ENCODE measurements at places on chromosomes 4 and X.
A peak's percentile ranks its signal among the peaks of the same experiment; 100 is the strongest.

DNA sequence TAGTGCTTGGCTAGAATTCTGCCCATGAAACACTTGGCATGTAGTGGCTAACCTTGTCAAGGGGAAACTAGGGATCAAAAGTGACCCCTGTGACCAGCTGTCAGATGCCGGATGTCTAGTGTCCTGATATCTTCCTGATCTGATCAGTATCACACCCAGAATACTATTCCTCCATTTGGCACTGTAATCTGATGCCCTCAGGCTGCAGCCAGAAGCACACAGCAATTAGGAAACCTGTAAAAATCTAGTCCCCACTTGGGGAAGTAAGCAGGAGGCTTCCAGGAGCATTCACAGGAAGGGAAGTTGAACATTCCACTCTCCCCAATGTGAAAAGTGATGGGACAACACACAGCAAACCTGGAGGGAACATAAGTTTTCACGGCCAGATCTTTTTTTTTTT is 125.1 kb downstream of the HS6ST2 start:
- no peak for DNase-seq

DNA sequence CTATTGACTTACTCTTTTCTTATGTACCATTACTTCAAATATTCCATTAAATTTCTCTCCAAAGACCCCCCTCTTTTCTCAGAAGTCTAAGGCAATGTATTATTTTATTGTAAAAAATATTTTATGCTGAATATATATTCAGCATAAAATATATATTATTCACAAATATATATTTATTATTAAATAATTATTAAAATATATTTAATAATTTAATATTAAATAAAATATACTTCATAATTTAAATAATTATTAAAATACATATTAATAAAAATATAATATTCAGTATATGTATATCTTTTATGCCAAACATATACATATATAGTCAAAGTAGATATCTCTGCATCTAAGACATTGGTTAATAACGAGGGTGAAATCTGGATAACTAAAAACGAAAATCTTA is 418.4 kb downstream of the GASK1B start:
- no peak for DNase-seq

- no peak for DNase-seq
These were observed 122.4 kb upstream of the NAP1L5 start for GRCh38 chr4:88819818-88820697.

DNA sequence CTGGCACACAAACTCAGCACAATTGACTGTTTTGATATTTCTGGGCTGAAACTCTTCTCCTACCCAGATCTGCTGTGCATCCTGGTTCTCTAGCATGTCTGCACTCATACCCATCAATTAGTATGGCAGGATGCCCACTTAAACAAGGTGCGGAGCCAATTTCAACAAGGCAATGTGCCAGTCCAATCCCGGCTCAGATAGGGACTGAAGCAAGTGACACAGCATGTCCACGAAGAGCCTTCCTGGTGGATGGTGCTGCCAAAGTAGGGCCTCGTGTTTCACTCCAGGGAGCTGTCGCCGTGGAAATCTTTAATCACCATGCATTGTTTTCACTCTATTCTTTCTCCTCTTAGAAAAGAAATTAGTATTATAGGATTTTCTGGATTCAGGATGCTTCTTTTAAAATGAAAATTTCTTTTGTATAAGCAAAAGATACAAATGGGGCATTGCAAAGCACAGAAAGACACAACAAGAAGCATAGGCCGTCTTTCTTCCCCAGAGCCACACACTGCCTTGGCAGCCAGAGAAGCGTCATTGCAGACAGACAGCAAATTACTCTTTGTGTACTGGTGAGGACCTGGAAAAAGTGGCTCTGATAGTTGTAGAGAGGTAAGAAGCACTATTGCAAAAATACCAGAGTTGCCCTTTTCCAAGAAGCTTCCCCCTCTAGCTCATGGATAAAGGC is 40.6 kb upstream of the LSM6 start:
- peak; percentile 75 for DNase-seq

- no peak for DNase-seq
These were observed 113.7 kb downstream of the SHROOM3 start for GRCh38 chr4:76548704-76549103.

DNA sequence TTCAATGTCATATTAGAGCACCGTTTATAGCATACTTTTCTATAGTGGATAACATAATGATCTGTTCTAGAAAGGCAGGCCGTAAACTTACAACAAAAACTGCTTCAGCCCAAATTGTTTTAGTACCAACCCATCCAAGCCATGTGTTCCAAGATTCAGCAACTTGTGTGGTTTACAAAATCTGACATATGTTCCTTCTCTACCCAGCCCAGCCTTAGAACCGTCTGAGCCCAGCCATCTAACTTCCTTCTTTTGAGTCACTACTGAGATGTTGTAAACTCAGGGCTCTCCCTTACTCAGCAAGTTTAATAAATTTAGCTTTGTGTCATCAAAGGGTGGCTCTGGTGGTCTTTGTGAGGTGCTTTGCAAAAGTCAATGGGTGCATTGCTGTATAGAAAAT is 32.4 kb upstream of the REPS2 start:
- no peak for DNase-seq

DNA sequence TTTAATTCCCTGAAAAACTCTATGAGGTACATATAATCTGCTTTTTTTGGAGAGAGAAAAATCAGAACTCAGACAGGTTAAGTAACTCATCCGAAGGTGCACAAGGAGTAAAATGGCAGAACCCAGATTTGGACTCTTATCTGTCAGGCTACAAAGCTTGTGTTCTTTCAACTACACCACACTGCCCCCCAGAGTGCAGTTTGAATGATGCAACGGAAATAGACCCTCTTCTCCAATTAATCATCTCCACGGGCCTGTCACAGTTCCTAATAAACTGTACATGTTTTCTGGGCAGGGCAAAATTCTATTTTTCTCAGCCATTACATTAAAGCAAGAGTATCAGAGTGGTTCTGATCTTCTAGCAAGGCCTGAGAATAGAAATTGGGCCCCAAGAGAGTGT is 35.3 kb upstream of the DCX start:
- peak; percentile 9 for DNase-seq

DNA sequence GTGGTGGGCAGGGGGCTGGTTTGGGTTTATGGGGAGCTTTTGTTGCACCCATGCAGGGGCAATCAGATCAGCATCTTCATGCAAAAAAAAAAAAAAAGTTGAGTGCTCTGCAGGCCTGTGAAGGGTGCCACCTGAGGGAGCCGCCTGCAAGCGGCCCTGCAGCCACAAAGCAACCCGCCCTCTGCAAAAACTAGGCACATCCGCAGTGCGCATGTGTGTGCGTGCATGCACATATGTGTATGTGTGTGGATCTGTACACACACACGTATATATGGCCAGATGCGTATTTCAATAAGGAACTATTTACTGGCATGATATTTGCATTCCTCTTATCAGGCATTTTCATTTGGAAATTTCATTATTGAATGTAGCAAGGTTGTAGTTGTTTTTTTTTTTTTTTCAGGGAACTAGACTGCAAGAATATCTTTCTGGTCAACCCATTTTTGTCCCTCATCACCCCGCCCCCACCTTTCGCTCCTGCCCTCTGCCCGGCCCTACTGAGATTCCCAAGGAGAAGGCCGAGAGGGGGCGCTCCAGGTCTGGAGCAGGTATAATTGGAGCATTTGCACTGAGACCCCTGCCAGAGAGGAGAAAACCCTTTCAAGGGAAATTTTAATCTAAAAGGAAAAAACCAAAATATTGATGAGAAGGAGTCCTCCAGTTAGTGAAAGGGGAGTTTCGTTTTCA is 18.1 kb downstream of the CCNQ start:
- DNase-seq, result no peak

GRCh38 chrX:127571834-127572233 is 480.4 kb downstream of the ACTRT1 start:
- no peak for DNase-seq

DNA sequence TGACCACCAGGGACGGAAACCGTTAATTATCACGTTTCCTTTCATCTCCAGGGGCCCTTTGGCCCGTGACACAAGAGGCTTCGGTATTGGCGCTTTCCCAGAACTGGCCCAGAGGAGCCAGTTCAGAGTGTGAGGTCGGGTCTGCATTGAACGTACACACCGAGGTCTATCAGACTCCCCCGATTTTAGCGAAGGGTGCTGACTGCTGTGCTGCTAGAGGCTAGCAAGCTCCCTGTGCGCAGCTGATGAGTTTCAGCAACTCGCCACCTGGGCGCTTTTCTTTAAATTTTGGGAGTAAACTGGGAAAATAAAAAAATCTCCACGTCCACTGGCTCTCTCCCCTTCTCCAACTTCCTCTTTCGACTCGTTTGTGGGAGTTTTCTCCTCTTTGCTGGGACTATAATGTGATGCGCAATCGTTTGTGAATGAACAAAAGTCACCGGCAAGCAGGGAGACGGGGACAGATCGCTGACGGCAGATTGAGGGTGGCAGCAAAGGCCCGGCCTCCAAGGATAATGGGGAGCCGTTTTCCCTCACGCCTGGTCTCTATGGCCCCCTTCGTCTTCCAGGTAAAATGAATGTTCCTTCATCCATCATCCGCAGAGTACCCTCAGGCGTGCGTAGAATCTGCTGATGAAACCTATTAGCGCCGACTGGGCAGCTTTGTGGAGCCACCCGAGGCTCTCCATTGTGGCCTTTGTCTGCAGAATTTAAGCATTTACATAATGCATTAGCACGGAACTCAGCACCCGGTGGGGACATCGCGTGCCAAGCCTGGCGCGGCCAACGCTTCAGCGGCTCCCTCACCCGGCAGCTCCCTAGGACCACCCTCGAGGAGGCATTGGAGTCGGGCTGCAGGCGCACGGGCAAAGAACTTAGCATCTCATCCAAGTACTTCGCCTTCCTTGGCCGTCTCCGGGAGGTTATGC is 1.6 kb upstream of the LRAT start:
- DNase-seq, result no peak

DNA sequence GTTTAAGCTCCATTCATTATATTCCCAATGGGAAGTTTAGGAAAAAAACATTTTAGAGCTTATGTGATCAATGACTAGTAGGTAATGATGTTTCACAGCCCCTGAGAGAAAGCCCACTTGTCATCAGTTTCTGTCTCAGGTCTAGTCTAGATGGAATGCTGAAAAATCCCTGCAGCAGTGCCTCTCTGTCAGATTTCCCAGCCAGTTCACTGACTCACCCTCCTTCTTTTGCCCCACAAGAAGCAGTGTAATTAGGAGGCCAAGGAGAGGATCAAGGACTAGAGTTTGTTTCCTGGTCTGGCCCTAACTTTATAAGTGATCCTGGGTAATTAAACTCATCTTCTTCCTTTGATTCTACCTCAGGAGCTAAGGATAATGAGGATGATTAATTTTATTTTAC is 118.7 kb upstream of the ANXA3 start:
- no peak for DNase-seq

DNA sequence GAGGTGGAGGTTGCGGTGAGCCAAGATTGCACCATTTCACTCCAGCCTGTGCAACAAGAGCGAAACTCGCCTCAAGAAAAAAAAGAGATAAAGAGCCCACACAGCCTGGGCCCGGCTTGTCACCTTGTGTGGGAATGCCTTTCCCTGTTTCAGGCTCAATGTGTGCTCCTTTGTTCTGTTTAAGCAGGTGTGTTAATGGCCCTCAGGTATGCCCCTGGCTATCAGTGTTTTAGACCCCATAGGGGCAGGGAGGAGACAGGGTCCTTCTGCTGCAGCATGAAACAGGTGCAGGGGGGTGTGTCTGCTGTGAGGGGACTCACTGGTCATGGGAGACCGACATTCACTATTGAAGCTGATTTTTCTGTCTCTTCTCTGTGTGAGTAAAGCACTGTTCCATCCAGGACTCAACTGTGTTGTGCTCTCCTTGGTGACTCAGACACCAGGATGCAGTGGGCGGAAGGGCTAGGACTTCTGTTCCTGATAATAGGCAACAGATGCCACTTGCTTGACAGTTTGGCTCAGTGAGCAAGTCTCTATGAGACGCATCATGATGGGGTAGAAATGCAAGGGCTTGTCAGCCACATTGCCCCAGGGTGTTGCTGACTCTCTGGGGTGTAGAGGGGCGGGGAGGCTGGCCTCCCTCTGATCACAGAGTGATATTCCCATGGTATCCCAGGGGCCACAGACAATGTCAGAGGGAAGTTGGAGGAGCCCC is 15.6 kb upstream of the LAP3 start:
- DNase-seq, result no peak

DNA sequence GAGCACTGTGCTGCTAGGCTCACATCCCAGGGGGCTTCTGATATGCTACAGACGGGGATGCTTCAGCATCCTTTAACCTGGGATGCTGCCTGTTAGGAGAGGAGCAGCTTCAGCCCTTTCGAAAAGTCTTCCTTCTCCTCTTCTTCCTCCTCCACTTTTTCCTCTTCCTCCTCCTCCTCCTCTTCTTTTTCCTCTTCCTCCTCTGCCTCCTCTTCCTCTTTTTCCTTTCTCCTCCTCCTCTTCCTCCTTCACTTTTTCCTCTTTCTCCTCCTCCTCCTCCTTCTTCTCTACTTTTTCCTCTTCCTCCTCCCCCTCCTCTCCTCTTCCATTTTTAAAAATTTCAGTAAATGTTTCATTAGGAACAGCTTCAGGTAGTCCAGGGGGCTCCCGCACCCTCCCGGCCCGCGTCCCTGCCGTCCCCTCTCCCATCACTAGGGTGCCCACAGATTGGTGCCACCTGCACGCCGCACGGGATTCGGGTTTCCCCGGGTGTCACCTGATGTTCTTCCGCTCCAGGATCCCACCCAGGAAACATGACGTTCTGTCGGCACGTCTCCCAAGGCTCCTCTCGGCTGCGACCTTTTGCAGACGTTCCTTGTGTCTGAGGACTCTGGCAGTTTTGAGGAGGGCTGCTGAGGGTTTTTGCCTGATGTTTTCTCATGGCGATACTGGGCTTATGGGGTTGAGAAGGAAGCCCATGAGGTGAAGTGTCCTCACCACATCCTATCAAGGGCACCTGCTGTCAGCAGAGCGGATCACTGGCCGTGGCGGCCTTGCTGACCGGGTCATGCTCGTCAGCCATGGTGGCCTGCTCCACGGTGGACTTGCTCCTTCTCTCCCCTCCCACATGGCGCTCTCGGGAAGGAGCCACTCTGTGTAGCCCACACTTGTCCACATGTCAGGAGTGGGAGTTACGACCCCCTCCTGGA is 83.4 kb upstream of the AFAP1 start:
- no peak for DNase-seq

DNA sequence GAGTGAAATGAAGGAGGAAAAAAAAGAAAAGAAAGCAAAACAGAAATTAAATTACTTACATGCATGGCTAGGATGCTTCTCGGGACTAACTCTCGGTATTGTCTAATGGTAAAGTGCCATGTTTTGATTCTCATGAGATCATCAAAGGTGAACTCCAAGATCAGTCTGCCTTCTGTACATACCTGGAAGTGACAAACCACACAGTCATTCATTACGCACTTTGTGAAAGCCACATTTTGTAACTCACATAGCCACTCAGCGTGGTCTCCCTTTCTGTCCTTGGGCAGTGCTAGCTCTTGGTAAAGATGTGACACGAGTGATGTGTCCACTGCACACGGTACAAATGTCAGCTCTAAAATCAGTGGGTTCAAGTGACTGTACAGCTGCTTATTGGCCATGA is 309.8 kb downstream of the LDB2 start:
- DNase-seq, result no peak
